ENCODE measurements at places on chromosomes 11 and 22. TPM values are rescaled to one million over a fixed set of nuclear protein-coding genes. Genes with fewer than 3 reads are reported as not detected.

DNA sequence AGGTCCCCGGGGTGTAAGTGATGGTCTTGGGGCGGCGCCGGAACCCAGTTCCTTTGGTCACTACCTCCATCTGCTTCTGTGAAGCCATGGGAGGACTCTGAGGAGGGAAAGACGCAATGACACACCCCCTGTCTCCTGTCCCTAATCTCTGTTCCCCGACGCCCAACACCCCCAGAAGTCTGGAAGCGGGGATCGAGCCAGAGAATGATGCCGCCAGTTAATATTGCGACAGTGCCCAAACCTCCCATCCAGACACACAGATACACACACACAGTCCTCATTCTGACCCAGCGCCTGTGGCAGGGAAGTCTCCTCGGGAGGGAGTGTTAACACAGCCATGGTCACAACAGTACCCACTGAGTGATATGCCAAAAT lies 352 bp downstream of the C22orf23 start:
- no peak for DNase-seq

- no peak for DNase-seq
Observed at GRCh38 chr11:11211186-11211585, 141.9 kb downstream of the CSNK2A3 start.

DNA sequence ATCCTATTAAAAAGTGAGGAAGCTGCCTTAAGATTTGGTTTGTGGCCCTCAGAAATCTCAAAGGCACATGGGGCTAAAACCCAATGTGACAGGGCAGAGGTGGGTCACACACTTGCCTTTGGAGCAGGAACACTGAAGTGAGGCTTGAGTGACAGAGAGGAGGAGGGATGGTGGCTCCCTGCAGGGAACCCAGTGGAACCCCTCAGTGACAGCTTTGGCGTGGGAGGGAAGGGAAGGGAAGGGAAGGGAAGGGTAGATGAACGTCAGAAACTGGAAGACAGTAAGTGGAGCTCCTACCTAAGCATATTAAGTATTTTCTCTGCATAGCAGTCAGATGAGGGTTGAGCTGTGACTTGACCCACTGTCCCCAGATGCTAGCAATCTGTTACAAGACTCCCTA lies 68.5 kb downstream of the TMPRSS5 start:
- no peak for DNase-seq

GRCh38 chr11:2530131-2530854 lies 85.5 kb downstream of the KCNQ1 start:
- no peak for DNase-seq

DNA sequence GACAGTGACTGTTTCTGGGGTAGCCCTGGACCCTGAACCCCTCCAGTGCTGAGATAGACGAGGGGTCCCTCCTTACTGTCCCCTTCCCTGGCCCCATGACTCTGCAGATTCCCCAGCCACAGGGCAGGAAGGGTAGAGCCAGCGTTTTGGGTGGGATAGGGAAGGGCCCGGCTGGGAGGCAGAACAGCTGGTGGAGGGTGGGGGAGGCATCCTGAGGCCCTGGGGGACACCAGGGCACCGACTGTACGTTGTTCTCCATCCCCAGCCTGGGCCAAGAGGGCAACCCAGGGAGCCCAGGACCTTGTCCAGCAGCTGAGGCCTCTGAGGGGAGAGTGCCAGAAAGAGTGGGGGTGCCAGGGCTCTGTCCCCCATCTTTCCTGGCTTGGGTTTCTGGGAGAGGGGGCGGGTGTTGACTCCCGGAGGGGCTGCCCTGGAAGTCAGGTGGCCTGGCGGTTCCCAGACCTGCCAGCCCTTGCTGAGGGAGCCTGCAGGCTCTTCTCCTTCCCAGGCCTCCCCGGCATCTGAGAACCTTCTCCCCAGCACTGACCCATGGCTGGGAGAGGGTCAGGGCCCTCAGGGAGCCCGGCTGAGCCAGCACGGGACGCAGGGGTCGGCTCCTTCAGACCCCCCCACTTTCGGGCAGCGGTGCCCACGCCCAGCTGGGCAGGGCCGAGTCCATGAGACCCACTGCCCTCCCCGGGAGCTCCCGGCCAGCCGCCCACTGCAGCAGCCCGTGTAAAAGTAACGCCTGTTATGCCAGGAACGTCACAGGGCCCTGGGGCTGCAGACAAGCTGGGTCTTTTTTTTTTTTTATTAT lies 30.3 kb downstream of the IGF2 start:
- DNase-seq, result no peak

DNA sequence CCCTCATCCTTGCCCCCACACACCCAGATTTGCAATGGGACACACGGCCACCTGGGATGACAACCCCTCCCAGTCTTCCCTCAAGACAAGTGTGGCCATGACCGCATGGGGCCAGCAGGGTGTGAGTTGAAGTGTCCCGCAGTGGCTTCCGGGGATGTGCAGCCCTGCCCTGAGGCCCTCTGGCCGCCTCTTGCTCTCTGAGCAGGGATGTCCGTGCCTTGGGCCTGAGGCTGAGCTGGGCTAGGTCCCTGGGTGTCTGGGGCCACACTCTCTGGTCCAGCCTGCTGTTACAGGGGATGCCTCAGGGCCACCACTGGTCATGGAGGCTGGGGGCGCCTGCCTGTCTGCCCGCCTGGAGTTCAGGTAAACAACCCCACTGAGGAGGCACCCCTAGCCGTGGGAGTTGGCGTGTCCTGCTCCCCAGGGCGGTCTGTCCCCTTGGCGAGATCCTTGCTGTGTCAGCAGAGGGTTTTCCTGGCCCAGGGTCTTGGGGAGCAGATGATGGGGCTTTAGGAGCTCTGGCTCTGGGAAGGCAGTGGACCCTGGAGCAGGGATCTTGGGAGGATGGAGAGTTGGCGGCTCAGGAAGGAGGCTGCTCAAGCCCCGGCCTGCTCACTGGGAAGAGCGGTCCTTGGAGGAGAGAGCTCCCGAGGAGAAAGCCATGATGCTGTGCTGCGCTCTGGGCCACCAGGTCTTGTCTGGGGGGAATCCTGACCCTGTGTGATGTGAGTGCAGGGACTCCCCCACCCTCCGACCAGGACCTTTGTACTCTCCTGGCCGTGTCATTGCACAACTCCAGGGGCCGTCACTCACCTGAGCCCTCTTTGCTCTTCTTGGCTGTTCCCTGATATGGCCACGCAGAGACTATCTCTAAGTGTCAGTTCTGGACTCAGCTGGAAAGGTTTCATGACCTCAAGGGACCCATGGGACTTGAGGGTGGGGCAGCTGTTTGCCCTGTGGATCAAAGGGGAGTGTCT lies 67.9 kb downstream of the KCNQ1 start:
- DNase-seq, result no peak

MYO18B gene
- polyA plus RNA-seq, result 0.23 TPM

- DNase-seq, result no peak
Observed at GRCh38 chr11:65304613-65305012, 10.1 kb upstream of the CDC42EP2 start.

MS4A3 gene
- 0.26 TPM for polyA plus RNA-seq

Data from left renal pelvis (tissue), 4 donors.